ENCODE measurements at places on chromosomes 5 and 9.

GRCh38 chr9:121898856-121899255, 194.3 kb downstream of the TTLL11 start:
- no peak for DNase-seq

DNA sequence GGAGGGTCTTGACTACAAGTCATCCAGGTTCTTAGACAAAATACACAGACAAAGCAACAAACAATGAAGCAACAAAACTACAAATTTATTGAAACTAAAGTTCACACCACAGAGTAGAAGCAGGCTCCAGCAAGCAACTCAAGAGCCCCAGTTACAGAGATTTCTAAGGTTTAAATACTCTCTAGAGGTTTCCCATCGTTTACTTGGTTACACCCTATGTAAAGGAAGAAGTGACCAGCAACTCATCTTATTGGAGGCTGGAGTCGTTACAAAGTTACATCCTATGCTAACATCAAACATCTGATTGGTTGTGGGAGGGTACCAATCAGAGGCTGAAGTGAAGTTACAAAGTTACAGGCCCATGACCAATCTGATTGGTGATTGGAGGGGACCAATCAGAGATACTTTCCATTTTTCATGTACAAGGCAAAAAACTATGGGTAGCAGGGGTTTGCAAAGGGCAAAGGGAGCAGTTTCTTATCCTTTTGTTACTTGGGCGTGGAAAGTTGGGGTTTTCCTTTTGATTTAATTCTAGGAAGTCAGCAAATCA, 2292.6 kb upstream of the C9orf72 start:
- DNase-seq = no peak

DNA sequence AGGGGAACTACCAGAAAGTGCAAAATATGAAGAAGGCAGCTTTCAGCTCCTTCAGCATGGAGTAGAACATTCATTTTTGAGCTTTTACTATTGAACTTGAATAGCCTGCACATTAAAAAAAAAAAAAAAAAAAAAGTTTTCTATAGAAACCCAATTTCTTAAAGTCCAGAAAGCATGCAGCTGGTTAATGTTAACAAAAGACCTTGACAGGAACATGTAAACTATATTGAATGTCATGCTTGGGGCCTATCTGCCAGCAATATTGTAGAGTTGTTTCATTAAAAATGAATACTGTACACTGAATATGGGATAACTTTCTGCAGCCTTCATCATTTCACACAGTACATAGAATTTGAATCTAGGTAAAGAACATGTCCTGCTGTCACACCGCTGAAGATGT, 230.6 kb downstream of the NFIB start:
- DNase-seq = no peak

DNA sequence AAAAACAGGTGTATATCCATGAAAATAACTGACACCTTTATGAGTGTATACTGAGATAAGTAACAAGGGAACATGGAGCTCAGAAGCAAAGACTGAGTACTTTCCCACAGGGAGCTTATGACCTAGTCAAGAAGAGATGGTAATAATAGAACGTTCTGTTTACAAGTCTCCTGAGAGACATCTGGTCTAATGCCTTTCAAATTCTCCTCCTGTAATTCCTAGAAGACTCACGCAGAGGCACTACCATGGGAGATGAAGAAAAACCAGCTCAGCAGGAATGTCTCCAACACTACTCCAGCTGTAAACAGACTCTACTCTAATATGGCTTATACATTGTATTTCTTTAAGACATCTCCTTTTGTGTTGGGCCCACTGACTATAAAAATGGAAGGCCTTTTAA, 503.6 kb upstream of the TUSC1 start:
- no peak for DNase-seq

DNA sequence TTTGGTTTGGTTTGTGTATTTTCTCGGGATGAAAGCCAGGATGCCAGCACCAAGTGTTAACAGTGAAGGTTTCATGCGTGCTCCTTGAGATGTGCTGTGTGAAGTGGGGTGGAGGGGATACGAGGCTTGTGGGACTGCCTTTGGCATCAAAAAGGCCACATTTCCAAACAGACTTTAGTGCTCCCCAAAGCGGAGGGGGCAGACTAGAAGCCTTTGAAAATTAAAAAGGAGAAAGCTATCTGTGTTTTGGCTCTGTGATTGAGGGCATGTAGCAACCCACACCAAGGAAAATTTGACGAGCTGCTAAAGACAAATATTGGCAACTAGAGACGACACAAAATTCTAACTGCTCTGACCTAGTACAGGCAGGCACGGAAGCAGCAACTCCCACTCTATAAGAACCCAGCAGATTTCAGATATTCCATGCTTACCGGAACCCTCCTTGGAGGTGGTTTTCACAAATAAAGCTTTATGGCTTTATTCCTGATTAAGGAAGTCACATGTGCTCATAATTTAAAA, 154.5 kb downstream of the ARSB start:
- no peak for DNase-seq

DNA sequence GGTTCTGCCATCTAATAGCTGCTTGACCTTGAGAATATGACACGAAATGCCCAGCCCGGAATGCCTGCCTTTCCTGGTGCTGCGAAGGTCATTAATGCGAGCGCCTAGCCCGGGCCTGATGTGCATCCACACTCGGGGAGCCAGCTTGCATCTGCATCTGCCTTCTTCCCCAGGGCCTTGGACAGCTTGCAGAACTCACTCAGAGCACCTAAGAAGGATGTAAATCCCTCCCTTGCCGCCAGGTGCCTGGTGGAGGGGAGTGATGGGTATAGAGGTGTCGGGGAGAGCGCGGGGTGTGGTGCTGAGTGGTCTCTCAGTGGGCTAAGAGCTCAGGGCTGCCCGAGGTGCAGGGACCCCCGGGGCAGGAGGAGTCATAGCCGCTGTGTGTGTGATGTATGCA, 127.2 kb downstream of the MRPL36 start:
- no peak for DNase-seq

GRCh38 chr5:76273206-76273885, 129.7 kb upstream of the IQGAP2 start:
- DNase-seq = no peak

- DNase-seq = no peak
These were observed 115.1 kb downstream of the GOLPH3 start for GRCh38 chr5:32058997-32059396.
